ENCODE measurements at places on chromosomes 2 and 18.

DNA sequence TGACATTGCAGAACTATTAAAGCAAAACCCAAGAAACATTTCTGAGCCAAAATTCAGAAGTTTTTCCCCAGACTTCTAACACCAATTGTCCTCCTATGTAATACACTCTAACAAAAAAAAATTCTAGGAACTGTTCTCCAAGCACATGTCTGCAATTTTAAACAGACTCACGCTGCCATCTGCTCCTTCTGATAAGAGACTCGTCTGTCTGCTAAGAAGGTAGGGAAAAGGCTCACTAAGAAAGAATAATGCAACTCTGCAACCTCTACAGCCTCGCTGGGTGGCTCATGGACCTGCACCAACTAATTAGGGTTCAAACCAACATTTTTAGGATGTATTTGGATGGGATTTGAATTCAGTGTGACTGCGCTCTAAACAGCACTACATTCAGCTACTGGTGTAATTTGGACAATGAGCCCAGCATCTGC, 366.5 kb downstream of the DSC3 start:
- DNase-seq, result no peak

DNA sequence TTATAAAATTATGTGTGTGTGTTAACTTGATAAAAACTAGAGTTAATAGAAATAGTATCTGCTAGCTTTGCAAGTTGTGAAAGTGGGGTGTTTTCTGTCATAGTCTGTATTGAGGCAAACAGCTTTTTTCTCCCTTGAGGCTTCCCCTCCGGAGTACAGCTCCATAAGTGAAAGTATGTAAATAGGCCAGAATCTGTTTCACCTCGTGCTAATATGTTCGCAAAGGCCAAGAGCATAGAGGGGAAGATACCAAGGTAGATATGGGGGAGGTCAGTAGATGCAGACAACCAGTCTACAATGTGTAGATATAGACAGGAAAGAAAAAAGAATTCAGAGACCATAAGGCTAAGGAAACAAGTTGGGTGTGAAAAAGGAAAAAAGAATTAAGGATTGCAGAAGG, 72.9 kb downstream of the PTRHD1 start:
- DNase-seq, result no peak

DNA sequence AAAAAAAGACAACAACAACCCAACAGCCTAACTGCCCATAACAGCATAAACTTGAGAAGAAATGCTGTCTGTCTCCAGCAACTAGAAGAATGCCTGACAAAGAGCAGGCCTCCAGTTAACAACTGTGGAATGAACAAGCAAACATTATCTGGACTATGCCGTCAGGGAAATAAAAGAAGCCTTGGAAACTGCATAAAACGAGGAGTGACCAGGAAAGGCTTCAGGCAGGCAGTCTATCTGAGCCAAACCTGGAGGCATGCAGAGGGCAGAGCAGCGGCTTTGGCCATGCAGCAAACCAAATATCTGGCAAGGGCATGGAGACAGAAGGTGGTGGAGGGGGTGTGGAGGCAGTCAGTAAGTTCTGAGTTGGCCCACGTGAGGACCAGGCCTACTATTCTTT, 11.1 kb downstream of the HES6 start:
- DNase-seq, result no peak

GRCh38 chr2:66334237-66335029, 100.5 kb upstream of the MEIS1 start:
- no peak for DNase-seq

DNA sequence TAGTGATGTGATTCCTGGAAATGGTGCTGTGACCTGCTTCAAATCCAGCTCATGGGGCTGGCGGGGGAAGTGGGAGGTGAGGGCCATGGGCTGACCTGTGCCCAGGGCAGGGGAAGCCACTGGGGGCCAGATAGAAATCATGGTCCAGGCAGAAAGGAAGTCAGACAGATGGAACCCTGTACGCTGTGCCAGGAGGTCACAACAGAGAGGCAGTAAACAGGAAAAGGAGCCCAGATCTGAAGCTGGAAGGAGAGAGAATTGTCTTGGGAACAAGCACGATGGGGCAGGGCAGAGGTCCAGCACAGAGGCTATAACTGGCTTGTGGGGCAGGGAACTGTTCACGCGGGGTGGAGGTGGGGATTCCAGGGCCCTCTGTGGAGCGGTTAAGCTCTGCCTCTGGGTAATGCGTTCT, 76.0 kb downstream of the RNF144A start:
- peak; percentile 84 for DNase-seq

DNA sequence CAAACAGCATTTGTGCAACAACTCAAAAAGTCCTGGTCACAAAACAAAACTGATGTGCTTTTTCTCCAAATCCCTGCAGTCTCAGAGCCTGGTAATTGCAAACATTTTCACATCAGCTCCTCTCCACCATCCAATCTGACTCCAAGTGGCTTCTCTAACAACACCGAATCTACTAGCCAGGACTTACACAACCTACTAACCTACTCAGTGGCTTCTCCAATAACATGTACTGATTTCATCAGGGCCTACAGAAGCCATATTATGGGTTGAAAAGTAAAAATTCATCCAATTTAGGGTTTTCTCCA, 104.3 kb downstream of the COLEC12 start:
- no peak for DNase-seq

DNA sequence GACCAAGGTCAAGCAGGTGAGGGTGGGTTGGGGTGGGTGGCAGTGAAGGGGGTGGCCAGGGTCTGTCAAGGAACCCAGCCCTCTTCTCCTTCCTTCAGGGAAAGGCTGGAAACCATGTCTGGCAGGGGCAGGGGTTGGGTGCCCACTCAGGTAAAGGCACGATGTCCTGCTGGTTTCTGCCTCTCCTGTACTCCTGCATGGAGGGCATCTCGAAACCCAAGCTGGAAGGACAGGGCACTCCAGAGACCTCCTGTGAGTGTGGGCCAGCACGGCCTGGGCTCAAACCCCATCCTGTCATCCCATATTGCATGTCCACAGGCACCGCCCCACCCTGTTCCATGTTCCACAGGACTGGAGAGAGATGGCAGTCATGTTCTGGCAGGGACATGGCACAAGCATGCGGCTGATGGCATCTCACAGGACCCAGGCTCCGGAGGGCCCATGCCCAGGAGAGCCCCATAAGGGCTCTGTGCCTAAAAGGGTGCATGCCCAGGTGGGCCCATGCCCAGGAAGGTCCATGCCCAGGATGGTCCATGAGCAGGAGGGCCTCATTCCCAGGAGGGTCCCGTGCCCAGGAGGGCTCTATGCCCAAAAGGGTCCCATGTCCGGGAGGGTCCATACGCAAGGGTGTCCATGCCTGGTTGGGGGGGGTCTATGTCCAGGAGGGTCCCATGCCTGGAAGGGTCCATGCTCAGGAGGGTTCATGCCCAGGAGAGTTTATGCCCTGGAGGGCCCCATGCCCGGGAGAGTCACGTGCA, 6.4 kb downstream of the GPR35 start:
- DNase-seq, result peak; percentile 34

GRCh38 chr2:54656863-54657262, 66.6 kb upstream of the EML6 start:
- DNase-seq, result no peak

DNA sequence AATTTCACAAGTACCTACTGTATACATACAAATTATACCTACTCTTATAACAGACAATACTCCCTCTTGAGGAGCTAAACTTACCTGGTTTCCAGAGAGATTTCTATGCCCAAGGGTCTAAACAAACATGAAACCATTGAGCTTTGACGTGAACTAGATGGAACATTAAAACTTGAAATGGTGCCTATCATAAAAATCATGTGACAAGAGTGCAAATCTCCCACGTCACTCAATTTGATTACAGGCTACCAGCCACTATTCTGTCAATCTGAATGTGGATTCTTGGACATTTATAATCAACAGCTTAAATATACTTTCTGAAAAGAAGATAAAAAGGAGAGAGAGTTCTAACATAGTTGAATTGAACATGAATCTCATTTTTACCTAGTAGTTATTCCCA, 297.1 kb upstream of the SESTD1 start:
- DNase-seq, result no peak

DNA sequence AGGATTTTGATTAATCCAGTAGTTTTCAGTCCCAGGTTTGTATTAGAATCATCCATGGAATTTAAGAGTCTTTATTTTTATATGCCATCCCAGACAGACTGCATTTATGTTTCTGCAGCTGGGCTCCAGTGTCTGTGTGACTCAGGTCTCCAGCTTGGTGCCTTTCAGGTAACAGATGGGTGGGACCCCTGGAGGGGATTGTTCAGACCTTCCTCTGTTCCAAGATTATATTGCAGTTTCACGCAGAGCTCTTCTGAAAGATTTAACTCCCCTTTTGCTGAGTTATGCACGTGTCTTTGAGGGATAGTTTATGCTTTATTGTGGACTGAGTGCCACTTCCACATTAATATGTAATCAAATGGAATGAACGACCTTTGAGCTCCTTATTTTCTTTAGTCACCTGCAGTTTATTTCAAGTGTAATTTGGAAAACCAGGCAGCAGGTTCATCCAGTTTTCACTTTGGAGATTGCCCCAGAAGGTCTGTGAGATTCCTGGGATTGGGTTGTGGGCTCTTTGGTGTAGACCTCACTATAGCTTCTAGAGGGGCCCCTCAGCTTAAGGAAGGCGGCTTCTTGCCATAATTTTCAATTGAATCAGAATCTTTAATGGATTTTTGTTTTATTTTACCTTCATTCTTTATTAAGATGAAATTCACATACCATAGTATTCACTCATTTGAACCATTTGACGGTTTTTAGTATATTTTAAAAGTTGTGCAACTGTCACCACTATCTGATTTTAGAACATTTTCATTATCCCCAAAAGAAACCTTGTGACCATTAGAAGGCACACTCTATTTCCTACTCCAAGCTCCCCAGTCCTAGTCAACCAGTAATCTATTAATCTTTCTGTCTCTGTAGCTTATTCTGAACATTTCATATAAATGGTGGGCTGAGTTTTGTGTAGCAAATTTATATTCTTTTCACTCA, 135.0 kb downstream of the WDSUB1 start:
- no peak for DNase-seq

GRCh38 chr2:10158681-10159080, 36.1 kb downstream of the RRM2 start:
- peak; percentile 4 for DNase-seq

GRCh38 chr2:129008055-129008880, 689.6 kb upstream of the HS6ST1 start:
- DNase-seq, result no peak

DNA sequence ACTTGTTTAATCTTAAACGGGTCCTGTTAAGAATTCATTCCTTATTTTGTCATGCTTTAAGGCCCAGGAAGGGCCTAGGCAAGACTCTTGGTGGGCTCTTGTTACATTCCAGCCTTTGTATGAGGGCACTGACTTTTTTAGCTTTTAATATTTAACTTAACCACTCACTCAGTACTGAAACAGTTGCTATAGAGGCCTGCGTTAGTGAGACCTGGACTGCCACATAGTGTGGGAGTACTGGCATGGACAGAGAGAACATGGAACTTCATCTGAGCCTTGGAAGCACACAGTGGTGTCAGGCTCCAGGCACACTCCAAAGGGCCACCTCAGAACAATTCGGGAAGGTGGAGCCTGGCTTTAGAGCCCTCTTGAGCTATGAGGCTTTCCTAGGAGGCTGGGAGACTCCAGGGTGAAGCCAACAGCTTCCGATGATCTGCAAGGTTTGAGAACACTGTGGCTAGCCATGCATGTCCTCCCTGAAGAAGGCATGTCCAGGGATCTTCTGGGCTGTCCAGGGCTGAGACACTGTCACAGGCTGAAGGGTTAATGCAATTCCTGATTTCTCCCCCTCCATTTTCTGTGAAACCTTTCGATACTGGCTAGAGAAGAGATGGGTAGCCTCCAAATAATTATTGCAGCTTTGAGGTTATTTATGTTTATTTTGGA, 155.4 kb upstream of the ACAA2 start:
- no peak for DNase-seq

DNA sequence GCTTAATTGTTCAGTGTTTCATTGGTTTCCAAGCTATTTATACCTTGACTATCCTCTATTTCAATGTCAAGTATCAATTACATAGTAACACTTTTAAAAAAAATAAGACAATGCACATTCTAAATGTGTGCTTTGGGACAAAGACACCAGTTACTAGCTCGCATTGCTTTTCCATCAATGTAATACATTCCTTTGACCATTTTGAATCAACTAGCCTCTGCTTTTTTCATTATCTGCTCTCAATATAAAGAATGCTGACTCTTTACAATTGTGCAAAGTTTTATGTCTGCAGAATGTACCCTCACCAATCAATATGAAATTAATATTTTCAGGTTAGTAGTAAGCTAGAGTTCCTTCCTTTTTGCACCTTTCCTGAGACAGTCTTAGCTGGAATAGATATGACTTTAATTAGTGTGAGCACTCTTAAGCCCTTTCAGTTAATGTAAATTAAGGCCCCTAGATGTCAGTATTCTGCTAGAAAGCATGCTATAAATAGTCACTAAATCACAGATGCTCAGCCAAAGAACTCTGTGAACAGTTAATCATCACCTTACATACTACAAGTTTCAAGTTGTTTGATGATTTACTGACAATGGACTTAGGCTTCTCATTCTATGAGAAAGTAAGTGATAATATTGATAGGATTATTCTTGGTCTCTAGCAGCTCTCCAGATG, 413.6 kb downstream of the PTH2R start:
- DNase-seq, result no peak

DNA sequence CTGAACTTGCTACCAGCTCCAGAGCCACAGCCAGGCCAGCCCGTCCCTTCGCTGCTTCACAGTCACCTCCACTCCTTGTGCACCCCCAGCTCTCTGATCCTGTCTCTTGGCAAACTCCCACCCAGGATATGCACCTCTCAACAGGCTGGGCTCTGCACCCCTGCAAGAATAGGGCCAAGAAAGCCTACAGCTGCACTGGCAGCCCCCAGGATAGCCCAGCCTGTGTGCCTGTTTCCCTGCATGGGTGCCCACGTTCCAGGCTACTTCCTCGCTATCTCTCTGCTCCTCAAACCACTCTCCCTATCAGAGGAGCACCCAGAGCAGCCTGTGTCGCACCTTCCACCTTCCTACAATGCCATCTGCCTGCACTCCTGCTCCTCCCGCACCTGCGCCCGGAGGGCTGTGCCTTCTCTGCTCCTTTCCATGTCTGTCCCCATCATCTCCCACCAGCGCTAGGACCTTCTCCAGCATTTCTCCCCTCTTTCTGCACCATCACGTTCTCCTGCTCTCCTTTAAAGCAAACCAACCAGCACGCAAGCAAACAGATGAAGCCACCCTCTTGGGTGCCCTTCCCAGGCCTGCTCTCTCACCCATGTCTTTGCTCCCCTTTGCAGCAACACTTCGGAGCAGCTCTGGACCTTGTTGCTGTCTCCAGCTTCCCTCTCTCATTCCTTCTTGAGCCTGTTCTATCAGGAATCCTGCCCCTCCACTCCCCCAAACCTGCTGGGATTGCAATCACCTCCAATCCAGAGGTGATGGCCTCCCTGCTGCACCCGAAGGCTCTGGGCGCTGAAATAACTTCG, 313.2 kb upstream of the HS6ST1 start:
- DNase-seq, result no peak

DNA sequence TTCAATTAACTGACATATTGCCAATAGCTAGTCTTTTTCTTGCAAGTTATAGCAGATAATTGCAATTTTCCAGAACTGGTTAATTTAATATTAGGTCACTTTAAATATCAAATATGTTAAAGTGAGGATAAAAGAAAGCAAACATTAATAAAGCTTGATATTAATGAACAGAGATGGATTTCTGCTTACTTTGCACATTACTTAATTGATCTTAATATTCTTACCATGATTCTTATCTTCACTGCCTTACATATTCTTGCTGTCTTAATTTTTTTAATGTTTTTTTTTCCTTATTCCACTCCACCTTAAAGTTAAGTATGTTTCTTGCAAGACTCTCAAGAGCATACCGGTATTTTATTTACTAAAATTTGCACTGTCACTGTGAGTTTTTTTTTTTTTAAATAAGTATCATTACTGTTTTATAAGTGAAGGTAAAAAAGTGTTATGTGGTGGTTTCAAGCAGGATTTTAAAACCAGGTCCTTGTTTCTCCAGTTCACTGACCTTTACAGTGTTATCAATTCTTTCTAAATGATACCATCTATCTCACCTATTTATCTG, 33.9 kb downstream of the PPP3R1 start:
- no peak for DNase-seq

Measured in Right ventricle myocardium inferior (tissue), 1 donor.